Stimulated activated CD4-positive, alpha-beta T cell treated with anti-CD3 and anti-CD28 coated beads, Interleukin-2, amount 100 ng/mL, for 48 hours (primary cell): ENCODE measurements at places on chromosomes 5 and 9.

GRCh38 chr9:68706363-68707201 is 1.5 kb downstream of the PIP5K1B start:
- no peak for DNase-seq

DNA sequence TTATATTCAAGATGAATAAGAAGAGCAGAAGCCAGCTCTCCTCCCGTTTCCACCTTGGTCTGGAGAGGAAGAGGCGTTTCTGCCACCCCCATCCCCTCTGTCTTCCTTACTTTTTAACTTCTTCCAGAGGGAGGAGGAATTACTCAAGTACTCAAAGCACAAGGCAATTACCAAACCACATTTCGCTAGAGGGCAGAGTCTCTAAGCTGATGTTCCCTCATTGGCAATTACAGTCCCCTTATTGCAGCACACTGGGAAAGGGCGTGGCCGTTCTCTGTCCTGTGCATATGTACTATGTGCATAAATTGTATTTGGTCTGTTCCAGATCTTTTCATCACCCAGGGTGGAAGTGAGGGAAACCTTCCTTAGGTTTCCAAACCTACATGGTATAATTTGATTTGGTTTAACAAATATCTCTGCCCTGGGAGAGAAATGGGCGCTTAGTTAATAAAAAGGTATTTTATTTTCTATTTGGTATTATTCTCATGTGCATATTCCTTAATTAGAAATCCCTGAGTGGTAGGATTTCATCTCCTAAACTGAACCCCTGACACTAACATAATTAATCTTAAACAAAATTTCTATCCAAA is 29.8 kb upstream of the ALDOB start:
- no peak for DNase-seq

GRCh38 chr5:123585871-123586270 is 73.9 kb downstream of the CSNK1G3 start:
- DNase-seq, result no peak

DNA sequence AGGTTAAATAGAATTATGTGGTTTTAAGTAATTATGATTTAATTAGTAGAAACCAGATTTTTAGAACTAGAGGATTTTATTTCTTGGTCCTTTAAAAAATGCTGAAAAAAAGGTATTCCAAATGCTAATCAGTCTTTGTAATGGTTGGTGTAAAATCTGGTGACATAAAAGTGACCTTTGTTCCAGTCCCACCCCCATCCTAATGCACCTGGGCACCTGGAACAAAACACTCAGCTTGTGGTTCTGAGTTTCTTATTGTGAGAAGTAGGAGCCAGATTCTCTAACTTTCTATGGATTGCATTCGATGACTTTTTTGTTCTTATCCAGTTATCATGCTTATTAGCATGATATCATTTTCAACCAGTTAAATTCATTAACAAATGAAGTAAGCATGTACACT is 115.1 kb upstream of the CTNND2 start:
- no peak for DNase-seq

DNA sequence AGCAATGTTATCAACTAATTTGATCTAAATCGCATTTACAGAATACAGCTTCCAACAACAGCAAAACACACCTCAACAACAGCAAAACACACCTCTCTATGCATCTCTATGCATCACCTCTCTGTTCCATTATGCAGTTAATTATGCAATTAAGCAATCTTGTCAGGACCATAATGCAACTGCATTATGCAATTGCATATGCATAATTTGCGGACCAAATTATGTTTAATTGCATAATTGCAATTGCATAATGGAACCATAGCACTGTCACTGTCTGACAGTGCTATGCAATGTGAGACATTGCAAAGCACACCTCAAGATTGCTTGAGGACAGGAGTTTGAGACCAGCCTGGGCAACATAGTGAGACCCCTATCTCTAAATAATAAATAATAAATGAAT is 80.4 kb upstream of the PRSS3 start:
- DNase-seq, result no peak

DNA sequence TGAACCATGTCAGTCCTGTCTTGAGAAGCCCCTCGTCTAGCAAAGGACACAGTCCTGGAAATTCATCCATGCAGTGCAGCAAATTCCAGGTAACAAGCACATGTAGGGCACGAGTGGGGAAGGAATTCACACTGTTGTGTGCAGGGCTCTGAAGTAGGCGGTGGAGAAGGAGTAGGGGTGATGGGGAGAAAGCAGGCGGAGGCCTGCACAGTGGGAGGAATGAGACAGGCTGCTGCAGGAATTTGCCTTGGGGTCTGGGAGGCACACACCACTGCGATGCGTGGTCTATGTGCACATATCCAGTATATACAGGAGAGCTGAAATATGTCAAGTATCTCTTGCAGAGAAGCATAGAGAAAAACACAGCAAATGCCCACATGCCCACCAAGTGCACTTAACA is 249.2 kb upstream of the IRX2 start:
- DNase-seq, result no peak
